ENCODE measurements at places on chromosomes 6 and 20. TPM values are rescaled to one million over a fixed set of nuclear protein-coding genes. Genes with fewer than 3 reads are reported as not detected.

Gene TPMT
- total RNA-seq: 52.5 TPM

Gene C4A
- 23.4 TPM for total RNA-seq

Gene ZNF391
- 1.9 TPM for total RNA-seq

- no peak for DNase-seq
Measured at GRCh38 chr6:19395316-19395715, 441.9 kb upstream of the ID4 start.

GRCh38 chr20:62455929-62456328 lies 19.9 kb downstream of the GATA5 start:
- DNase-seq: no peak

GRCh38 chr20:62296724-62297448 lies 5.9 kb upstream of the ADRM1 start:
- no peak for DNase-seq

DNA sequence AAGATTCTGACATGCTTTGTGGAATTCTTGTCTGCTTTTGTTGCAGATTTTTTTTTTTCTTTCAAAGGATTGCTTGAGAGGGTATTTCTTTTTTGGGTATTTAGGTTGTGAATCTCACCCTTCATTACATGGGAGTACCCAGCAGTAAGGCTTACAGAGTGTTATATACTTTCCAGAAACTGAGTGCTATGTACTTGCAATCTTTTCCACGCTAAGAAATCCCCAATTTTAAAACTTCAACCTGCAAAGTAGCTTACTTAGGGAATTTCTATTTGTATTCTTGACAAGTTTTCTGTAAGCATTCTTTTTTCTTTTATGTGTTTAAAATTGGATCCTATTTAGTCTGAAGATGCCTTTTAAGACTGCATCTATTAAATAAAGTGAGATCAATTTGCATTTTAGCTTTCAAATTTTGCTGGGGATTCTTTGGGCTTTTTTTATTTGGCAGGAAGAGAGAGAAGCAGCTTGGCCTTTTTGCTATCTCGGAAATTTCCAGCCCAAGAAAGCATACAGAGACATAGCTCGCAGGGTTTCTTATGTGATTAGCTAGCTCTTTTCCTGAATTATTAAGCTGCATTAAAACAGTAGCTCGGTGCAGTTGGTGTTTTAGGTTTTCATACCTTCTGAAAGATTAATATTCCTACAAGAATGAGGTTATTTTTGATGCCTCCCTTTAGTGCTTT lies 42.6 kb downstream of the KCNS1 start:
- no peak for DNase-seq

DNA sequence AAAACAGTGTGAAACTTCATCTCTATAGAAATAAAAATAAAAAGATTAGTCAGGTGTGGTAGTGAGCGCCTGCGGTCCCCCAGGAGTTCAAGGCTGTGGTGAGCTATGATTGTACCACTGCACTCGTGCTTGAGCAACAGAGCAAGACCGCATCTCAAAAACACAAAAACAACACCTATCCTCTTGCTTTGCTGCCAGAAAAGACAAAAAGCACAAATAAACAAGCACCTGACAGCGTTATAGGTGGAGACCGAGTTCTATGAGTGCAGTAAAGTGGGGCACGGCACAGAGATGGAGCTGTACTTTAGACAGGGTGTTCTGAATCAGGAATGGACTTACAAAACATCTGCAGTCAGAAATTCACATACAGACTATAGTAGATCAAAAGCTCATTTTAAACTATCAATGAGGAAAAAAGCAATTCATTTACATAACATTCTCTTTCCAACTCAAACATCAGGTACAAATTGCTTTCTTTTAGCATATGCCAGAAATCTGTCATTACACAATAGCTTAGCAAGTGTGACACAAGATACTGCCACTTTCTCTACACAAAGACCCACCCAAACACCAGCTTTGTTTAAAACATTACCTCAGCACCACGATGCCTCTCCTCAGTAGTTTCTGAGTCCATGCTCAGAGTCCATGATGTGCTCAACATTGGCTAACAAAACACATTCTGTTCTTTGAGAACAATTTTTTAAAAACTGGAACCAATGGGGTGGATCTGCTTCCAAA lies 10.1 kb downstream of the EZR start:
- DNase-seq: no peak
